ENCODE measurements at places on chromosomes 1 and 21.

DNA sequence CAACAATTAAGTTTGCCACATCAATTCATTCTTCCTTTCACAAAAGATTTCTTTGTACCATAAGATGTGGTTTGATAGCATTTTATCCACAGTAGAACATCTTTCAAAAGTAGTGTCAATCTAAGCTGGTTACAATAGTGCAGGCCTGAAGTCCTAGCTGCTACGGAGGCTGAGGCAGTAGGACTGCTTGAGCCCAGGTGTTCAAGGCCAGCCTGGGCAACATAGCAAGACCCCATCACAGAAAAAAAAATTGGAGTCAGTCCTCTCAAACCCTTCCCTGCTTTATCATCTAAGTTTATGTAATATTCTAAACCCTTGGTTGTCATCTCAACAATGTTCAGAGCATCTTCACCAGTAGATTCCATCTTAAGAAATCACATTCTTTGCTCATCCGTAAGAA is 31.7 kb downstream of the DENND1B start:
- DNase-seq = no peak

DNA sequence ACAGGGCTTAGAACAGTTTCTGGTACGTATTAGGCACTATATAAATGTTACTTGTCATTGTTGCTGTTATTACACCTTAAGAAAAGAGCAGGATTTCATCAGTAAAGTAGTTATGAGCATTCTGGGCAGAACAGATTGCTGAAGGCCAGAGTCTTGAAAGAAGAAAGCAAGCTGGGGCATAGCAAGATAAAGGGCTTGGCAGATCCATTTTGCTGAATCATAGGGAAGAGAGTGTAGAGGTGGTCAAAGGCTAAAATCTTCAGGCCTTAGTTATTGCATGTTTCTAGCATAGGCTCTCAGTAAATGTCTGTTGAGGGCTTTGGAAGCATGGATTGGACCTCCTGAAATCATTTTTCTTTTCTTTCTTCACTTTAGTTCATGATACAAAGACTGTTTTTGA is 67.5 kb downstream of the PLA2G4A start:
- DNase-seq = no peak

GRCh38 chr1:212607206-212607912 is 1.2 kb upstream of the ATF3 start:
- DNase-seq = peak; percentile 46

- no peak for DNase-seq
These were observed 22.4 kb upstream of the CHRM3 start for GRCh38 chr1:239363930-239364329.

GRCh38 chr1:23644555-23644866 is 47.1 kb upstream of the RPL11 start:
- no peak for DNase-seq

DNA sequence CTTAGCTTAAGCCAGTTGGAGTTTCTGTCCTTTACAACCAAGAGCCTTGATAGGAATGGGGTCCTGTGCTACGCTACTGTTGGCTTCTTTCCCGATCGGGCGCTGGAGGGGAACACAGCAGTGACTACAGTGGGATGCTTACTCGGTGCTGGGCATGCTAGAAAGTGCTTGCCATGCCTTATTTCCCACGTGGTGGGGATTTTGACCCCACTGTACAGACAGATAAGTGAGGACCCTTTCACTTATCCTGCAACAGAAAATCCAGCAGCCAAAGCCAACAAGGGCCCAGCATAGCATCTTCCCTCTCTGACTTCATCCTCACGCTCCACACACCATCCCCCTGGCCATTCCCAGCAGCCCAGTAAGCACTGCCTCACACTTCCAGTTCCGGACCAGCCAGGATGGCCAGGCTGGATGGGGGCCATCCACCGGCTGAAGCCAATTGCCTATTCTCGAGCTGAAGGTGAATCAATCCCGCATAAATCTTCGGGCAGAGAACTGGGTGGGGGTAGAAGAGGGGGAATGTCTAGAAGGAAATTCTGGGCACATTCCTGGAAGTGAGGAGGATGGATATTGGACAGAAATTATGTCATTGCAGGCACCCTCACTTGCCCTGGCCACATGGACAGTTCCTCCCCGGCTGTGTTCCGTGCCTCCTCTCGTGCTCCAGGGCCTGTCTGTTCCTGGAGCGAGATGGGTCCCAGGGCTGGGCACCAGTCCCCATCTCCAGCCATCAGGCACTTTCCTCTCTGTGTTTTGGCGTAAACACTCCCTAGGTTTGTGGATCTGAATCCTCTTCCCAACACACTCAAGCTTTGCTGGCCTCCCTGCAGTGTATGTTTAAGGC is 2.0 kb upstream of the ABCG1 start:
- no peak for DNase-seq

GRCh38 chr1:46302641-46303037 is 777 bp downstream of the LRRC41 start:
- no peak for DNase-seq

- DNase-seq = no peak
These were observed 144.1 kb upstream of the C8B start for GRCh38 chr1:57109883-57110282.

Data from femur (tissue), 1 donor.